ENCODE measurements at places on chromosomes 1 and 21.

DNA sequence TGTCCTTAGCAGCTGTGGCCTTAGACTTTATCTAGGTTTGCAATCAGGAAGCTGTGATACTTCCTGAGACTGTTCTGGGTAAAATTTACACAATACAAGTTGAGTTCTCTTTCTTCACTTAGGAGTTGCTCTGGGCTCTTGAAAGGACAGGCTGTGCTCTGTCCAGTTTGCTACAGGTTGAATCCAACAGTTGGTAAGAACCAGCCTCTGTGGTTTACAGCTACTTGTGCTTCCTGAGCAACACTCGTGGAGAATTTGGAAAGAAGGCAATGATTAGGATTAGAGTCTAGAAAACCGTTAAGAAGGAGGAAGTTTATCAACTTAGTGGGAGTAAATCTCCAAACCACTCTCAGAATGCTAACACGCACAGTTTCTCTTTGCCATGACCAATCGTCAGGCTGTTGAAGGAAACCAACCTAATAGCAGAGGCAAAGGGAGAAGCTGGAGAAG lies 26.8 kb downstream of the GFI1 start:
- no peak for DNase-seq

DNA sequence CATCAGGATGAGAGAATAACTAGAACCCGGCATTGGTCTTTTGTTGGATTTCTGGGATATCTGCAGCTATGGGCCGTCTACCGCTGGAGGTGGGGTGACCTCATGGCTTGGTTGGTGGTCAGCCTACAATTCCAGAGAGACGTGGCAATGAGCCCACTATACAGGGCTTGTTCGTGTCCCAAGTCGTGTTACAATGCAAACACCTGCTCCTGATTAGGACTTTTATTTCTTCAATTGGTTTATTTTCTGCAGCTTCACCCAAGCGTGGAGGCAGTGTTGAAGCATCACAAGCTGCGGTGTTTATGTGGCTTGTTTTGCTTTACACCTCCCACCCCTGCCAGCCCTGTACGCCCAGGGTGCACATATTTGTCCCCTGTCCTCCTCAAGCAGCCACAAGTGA lies 211.7 kb upstream of the TMEM51 start:
- DNase-seq, result no peak

GRCh38 chr1:12132078-12132477 lies 34.7 kb upstream of the TNFRSF1B start:
- no peak for DNase-seq

DNA sequence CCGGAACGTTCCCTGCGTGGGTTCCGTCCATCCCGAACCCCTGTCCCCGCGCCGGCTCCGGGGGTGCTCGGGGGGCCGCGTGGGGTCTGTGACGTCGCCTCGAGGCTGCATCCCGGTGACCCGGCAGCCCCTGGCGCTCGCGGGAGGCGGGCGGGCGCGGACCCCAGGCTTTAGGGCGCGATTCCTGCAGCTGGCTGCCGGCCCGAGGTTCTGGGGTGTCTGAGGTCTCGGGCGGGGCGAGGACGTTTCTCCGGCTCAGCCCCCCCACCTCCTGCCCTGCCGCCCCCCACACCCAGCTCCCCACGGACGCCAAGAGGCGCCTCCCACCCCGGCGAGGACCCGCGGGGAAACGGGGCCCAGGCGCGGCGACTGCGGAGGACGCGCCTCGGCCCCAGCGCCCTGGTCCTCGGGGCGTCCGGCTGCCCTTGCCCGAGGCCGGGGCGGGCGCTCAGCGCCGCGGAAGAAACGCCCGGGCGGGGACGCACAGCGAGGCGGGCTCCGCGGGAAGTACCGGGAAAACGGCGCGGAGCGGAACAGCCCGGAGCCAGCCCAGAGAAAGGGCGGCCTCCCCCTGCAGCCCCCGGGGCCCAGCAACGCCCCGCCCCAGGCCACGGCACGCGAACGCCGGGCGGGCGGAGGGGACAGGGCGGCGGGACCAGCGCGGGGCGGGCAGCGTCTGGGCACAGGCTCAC lies 1.3 kb upstream of the PCBP3 start:
- DNase-seq, result peak; percentile 44

DNA sequence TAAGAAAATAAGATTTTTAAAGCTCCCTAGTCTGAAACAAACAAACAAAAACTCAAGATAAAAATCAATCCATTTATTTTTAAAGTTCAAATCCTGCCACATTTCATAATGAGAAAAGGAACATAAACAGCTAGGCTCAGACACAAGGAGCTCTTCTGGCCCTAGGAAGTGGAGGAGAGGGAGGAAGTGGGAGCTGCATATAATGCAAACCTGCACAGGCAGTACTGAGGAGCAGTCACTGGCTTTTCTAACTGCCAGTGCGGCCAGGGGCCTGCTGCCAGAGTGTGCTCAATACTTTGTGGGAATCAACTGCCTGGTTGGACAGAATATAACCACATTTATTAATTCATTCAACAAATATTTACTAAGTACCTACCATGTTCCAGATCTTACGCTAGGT lies 139.8 kb upstream of the SPATA6 start:
- no peak for DNase-seq

Data from femur (tissue), 1 donor.